Spinal cord (tissue), 10 donors: ENCODE measurements at places on chromosomes 3 and 15.

- no peak for DNase-seq
These were observed 223.7 kb downstream of the PCCB start for GRCh38 chr3:136473716-136474326.

- DNase-seq: no peak
These were observed 121.9 kb downstream of the CDIN1 start for GRCh38 chr15:36701336-36701735.

DNA sequence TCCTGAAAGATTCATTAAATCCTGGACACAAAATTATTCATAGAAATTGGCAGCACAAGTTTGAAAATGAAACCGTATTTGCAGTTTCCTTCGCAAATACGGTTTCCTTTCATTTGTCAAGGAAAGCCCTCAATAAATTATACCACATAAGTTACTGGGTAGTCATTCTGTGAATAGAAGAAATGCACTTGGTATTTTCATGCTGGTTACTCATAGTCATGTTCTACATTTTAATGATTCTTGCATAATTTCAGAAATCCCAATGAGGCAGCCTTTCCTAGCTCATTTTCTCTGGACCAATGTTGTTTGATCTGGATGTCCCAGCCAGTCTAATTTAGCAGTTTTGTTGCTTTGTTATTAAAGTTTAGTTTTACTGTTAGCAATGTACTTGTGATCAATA lies 43.2 kb downstream of the MINAR1 start:
- no peak for DNase-seq

- no peak for DNase-seq
These were observed 22.9 kb upstream of the PLXNA1 start for GRCh38 chr3:126959921-126960603.

DNA sequence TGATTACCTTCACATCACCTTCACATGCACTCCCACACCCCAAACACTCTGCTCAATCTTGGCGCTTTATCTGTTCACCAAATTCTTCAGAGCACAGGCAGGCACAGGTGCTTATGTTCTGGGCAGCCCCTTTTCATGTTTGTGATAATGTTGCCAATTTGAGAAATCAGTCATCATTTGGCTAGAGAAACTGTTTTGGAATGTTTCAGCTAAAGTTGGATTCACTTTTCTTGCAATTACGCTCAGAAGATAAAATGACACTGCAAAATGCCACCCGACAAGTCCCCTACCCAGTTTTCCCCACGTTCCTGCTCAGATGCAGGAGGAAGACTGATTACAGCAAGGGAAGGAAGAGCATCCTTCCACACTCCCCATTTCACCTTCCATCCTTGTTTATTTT lies 192.9 kb upstream of the LRRN1 start:
- no peak for DNase-seq
